ENCODE measurements at places on chromosomes 7 and 10. TPM values are rescaled to one million over a fixed set of nuclear protein-coding genes. Genes with fewer than 3 reads are reported as not detected.
A peak's percentile ranks its signal among the peaks of the same experiment; 100 is the strongest.

DNA sequence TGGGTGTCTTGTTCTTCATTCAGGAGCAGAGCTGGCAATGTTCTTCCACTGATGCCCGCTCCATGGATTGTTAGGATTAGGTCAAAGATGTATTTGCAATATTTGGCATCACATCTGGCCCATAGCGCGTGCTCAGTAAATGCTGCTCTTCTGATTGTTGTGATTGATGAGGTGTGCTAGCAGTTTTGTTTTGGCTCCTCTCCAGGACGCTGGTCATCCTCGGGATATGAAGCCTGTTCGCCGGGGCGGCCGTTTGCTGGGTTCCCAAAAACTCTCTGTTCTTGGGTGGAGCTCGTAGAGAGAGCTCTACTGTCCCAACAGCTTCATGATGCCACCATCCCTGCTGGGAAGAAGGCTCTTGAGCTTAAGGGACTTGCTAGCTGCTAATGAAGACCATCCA, 96.9 kb downstream of the XRCC2 start:
- DNase-seq, result no peak

DNA sequence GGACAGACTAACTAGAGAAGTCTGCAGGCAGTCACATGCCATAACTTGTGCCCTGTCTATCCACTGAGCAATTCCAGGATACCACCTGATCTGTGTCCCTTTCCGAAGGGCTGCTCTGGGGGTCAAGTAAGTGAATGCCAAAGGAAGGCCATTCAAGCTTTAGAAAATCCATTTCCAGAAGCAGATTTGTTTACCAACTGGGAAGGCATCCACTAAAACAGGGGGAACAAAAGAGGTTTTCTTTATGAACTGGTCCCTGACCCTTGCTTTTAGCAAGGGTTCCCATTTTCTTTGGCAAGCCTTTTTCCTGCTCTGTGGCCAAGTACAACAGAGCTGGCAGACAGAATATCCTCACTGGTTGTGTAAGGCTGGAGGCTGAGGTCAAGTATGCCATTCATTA, 36.5 kb downstream of the ITPRID1 start:
- DNase-seq, result no peak

The ALOX5 gene
- not detected for polyA plus RNA-seq

The ACSM6 gene
- not detected for polyA plus RNA-seq

The CCL24 gene
- polyA plus RNA-seq, result not detected

GRCh38 chr10:76695069-76695468, 942.5 kb downstream of the KCNMA1 start:
- no peak for DNase-seq

The OR6B1 gene
- polyA plus RNA-seq, result not detected

GRCh38 chr10:13885238-13885990, 298.6 kb downstream of the PRPF18 start:
- no peak for DNase-seq

DNA sequence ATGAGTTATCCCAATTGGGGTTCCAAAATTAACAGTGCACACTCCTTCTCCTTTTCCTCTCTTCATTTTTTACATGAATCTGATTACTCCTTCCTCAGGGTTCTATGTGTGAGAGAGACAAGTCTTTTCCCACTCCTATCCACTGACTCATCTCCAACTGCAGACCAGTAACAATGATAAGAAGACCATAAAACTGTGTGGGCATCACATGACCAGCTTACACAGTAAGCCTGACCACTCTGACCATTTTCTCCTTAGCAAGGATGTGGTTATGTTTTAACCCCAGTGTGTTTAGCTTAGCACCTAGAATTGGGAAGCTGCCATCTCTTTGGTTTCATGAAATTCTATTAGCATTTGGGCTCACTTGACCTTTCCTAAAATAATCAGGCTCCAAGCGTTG, 145.0 kb upstream of the CALCR start:
- DNase-seq, result no peak

DNA sequence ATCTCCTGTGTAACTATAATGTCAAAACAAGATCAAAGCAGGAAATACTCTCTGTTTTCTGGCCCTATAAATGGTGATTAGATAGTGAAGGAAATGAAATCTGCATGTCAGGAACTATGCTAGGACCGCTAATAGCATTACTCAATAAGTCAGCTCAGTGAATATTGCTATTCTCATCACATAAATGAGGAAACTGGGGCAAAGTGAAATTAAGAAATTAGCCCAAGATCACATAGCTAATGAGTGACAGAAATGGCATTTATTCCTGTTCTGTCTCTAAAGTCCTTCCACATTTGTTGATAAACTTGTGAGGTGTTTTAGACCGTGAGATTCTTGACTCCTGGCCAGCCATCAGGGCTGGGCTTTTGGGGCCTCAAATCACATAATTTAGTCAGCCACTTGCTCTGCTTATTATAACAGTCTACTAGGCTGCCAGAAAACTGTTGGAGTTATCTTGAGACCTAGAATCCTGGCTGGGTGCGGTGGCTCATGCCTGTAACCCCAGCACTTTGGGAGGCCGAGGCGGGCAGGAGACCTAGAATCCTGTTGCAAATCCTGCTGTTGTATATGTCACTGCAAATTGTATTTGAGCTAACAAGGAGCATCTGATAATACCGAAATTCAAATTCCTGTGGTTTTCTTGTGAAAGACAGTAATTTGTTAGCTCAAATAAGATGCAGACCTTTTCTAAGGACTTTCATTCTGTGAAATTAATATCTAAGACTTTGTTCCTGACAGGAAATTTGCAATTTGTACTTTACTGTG, 66.5 kb upstream of the SHTN1 start:
- DNase-seq, result no peak

DNA sequence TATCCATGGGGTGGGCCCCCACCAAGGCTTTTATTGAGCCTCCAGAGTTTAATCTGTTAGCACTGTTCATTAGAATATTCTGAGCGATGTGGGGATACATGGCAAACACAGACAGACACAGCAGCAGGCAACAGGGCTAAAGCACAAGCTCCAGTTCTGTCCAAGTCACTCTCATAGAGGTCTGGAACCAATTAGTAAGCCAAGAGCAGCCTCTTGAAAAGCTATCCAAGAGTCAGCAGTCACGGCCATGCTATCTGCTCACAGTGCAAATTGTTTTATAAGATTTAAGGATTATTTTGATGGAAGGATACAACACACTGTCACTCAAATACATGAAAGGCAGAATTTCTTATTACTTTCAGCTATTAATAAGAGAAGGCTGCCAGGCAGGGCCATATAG, 86.4 kb upstream of the DGKB start:
- peak; percentile 44 for DNase-seq

- no peak for DNase-seq
Observed at GRCh38 chr10:42556931-42557330, 81.4 kb downstream of the ZNF33B start.

GRCh38 chr7:65477326-65477725, 103.7 kb downstream of the ZNF92 start:
- DNase-seq, result peak; percentile 67

DNA sequence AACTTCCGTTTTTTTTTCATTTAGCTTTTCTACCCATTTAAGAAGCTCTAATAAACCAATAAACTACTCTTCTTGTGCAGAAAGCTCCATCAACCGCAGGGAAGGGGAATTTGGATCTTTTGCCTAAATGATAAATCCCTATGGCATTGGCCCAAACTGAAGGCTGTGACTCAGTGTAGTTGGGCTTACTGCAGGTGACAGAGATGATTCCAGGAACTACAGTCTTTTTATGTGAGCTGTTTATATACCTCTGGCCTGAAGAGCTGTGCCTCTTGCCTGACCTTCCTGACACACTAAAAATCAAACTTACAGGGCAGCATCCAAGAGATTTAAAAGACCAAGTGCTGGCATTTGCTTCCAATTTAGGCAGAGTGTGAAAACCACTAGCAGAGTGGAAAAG, 25.2 kb downstream of the ABCB1 start:
- DNase-seq, result no peak

GRCh38 chr7:100893910-100894721, 1.6 kb downstream of the ACHE start:
- DNase-seq, result peak; percentile 36

- DNase-seq, result no peak
Observed at GRCh38 chr7:32258265-32258664, 188.1 kb upstream of the PDE1C start.

- DNase-seq, result peak; percentile 68
Observed at GRCh38 chr7:121872831-121873288, at the start of gene PTPRZ1. Gene PTPRZ1, plus strand, starts transcription at chr7:121873161. Its CDS starts 339 bp downstream, at chr7:121873500.

The MMD2 gene
- polyA plus RNA-seq, result not detected

- no peak for DNase-seq
Observed at GRCh38 chr7:118878336-118878735, 653.8 kb downstream of the ANKRD7 start.

- DNase-seq, result no peak
Observed at GRCh38 chr7:80766724-80767123, 128.3 kb downstream of the CD36 start.

DNA sequence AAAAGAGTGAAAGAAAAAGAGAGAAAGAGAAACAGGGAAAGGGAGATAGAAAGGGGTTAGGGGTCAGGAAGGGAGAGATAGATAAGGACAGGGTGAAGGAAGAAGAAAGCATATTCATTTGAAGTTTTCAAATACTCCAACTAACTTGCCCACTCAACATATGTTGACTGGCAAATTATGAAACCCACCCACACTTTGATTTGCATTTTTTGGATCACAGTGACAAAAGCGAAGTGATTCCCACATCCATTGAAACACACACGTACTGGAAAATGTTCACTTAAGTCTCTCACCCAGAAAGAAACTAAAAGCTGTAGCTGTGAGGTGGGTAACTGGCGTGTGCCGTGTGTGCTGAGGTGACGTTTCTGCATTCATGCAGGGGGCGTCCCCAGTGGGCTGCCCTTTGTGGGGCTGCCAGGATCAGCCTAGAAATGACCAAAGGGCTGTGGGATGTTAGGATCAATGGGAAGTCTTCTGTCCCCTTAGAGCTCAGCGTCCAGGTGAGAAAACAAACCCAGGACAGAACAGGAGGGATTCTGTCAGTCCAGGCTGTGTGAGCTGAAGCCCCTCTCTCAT, 134.9 kb upstream of the ADARB2 start:
- no peak for DNase-seq

The ASAH2 gene
- 2.5 TPM for polyA plus RNA-seq

- DNase-seq, result no peak
Observed at GRCh38 chr10:70078329-70078728, 25.7 kb downstream of the MACROH2A2 start.

DNA sequence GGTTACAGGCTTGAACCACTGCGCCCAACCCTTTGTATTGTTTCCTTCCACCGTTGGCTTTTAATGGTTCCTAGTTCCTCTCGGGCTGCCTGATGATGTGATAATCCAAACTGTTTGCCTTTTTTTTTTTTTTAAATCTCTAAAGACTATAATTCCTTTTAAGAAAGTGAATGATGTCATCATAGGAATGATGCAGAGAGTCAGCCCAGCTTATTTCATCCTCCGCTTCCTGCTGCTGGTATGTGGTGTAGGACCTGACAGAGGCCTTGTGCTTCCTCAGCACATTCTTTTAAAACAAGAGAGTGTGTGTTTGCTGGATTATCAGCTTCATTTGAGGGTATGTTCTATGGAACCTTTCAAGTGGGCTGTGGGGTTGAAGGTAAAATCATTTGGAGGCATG, 241.4 kb downstream of the LRMDA start:
- no peak for DNase-seq

- DNase-seq, result peak; percentile 75
Observed at GRCh38 chr10:98028168-98028770, 2.2 kb downstream of the CRTAC1 start.

DNA sequence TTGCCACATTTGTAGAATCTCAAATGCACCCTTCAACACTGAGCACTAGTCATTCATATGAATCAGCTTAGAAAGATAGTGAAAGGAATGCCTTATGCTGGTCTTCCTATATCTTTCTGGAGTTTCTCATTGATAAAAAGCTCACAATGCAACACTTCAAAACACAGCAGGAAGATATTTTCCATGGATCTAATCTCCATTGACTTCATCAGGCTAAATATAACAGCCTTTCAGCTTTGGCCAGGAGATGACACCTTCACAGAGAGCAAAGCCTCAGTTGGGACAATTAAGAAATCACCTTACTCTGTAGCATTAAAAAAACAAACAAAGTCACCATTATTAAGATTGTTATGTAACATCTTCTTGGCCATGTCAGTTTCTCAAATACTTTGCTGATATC, 6.7 kb downstream of the NRP1 start:
- DNase-seq, result no peak

DNA sequence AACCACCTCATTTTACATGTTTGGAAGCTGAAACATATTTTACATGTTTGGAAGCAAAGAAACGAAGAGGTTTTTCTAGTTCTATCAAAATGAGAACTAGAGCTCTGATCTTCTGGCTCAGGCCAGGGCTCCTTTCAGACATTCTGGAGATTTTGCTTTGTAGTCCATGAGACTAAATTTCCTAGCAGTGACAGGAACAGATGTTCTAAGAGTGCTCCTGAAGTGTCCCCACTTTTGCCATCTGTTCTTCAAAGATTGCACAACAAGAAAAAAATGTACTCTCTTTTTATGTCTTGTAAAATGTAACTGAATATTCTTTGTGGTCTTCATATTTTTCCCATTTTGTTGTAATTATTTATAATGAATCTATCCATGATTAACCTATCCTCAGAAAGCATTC, 196.4 kb upstream of the PCLO start:
- DNase-seq, result no peak

- no peak for DNase-seq
Observed at GRCh38 chr7:132206594-132206993, 369.7 kb downstream of the PLXNA4 start.

- peak; percentile 37 for DNase-seq
Observed at GRCh38 chr7:140327261-140327661, 71.1 kb downstream of the SLC37A3 start.

The PLEKHA1 gene
- polyA plus RNA-seq, result 10.6 TPM

DNA sequence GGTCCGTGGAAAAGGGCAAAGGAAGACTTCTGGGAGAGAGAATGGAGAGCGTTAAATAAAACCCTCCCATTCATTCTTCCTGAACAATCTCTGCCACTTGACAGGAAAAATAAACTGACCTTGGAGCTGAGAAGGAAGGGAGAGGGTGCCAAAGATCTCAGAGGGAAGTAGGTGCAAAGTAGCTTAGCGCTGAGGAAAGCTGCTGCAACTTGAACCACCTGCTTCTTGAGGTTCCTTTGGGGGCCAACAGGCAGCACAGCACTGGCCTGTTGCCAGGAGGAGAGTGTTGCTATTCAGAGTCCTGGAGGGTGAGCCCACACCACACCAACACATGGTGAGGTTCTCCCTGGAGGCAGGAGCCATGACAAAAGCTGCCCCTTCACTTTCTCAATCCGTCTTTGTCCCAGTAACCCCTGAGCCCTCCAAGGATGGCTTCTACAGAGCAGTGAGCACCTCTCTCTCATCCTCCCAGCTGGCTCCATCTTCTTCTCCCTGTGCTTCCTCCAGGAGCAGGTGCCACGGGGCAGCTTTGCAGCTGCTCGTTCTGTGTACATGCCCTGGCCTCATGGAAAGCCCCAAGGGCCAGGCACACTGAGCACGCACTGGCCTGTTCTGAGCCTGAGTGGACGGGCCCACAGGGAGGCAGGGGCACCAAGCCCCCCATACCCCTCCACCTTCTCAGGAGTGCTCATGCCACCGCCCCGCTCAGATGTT, 101.3 kb downstream of the STRA8 start:
- no peak for DNase-seq

The APBB1IP gene
- polyA plus RNA-seq, result not detected

DNA sequence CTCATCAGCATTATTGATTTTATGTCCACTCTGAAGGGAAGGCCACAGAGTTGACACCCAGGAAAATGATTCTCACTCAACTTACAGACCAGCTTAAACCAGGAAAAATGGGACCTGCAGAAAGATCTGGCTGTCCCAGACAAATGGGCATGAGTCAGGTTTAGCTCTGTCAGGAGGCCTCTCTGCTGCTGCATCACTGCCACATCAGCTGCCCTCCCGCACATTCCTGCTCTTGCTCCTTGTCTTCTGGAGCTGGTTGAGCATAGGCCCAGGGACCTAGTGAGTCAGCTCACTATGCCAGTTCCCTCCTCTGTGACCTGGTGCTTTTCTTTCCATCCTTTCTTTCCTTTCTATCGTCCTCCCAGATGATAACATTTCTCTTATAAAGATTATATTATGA, 18.8 kb upstream of the SMNDC1 start:
- no peak for DNase-seq
